ENCODE measurements at places on chromosomes 12 and 14.

GRCh38 chr14:87005280-87005679 lies 987.7 kb downstream of the GALC start:
- DNase-seq, result no peak

DNA sequence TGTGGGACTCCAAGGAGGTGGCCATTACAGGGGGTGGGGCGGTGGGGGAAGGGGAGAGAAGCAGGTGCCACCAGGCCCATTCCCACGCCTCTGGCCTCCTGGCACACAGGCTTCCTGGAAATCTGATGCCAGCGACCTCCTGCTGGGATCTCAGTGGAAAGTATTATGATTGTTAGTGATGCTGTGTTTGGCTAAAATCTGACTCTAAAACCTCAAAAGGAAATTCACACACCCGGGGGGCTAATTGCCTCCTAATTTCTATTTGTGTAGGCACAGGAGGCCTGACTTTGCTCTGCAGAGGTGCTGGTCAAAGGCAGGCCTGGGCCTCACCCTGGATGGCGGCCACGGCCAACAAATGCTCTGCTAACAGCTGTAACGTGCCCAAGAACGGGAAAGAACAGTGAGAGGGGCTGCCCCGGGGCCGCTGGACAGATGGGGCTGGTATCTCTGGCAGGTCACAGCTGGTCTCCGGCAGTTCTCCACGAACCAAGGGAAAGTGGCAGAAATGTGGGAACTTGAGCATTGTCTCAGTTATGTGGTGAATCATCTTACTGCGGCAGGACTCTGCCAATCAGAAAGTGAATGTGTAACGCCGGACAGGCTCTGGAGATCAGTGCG lies 14.3 kb downstream of the FAM181A start:
- no peak for DNase-seq

- DNase-seq, result no peak
These were observed 8.2 kb upstream of the PPP1CC start for GRCh38 chr12:110750784-110751461.

- DNase-seq, result no peak
These were observed 3.2 kb upstream of the DUSP6 start for GRCh38 chr12:89355243-89356068.

DNA sequence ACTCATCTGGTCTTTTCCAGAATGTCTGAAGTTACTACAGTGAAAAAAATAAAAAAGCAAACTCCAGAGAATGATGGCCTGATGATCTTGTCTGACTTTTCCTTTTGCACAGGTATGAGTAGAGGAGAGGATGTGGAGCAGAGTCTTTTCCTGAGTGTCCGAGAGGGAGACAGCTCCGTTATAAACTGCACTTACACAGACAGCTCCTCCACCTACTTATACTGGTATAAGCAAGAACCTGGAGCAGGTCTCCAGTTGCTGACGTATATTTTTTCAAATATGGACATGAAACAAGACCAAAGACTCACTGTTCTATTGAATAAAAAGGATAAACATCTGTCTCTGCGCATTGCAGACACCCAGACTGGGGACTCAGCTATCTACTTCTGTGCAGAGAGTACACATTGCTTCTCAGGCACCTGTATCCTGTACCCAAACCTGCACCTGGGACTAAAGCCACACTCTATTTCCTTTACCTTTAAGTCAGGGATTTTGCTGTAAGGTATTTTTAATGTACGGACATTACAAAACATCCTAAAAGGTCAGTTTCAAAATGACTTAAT lies 75.8 kb upstream of the OR4E1 start:
- DNase-seq, result no peak

- DNase-seq, result no peak
These were observed 5.4 kb upstream of the SMARCD1 start for GRCh38 chr12:50079771-50080170.

DNA sequence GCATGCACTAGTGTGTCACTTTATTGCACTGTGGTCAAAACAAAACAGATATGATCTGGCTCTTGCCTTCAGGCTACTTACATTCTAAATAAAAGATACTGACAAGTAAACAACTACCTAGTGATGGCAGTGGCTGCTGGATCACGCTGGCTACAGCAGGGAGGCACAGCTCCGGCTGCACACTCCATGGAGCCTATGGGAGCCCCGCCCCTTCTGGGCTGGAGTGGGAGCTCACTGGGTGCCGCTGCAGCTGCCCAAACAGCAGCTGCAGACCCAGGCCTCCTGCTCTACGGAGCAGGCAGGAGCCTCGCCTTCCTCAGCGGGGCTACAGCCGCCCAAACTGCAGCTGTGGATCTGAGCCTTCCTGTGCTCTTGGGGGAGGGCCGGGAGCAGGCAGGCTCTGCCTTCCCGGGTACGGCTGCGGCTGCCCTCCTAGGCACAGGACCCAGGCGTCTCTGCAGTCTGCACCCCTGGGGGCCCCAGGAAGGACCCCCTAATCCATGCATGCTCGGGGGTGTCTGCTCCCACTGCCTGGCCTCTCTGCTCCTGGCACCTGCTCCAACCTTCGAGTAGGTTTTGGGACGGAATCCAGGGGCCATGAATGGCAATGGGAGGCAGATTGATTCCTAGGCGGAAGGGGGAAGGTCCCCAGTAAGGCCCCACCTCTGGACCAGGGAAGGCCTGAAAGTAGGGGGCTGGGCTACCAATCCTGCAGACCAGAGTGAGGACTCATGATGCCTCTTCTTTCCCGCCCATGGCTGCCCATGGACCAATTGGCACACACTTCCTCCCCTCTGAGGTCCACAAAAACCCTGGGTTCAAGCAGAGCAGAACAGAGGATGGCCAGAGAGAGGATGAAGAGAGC lies 253.1 kb downstream of the ANO6 start:
- DNase-seq, result no peak

GRCh38 chr12:13195785-13196129 lies 769 bp upstream of the EMP1 start:
- no peak for DNase-seq
